ENCODE measurements at places on chromosomes 5 and 9.

GRCh38 chr5:167708449-167708848, 583.0 kb upstream of the WWC1 start:
- DNase-seq: no peak

GRCh38 chr5:58354827-58355226, 105.1 kb downstream of the PLK2 start:
- DNase-seq: no peak

GRCh38 chr9:95979446-95979845, 104.0 kb downstream of the ERCC6L2 start:
- DNase-seq: no peak

- DNase-seq: no peak
These were observed 635 bp downstream of the IFT74 start for GRCh38 chr9:26956860-26957233.

DNA sequence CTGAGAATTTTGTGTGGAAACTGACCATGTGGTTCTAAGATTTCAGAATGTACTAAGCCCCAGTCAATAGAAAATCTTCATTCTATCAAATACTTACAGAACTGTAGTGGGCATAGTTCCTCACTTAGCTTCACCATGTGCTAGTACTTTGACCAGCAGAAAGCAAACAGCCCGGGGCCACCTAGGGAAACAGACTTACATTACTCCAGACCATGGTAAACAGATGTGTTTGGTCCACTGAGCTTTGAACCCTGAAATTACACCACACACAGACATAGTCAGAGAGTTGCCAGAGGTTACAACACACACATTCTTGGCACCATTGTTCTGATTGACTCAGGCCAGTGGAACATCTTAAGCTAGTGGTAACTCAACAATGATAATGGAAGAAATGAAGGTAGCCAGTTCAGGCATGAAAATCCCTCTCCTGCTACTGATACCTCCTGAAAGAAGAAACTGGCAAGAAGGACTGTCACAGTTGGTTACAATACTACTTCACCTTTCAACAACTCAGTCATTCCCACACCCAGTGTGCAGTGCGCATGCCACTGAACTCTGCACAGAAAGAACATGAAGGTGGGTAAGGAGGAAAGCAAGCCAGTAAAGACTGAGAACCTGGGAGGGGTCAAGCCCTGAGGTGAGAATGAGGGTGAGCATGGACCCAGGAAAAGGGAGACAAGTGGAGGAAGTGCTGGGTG, 18.7 kb upstream of the LECT2 start:
- DNase-seq: peak; percentile 42

- no peak for DNase-seq
These were observed 509.8 kb upstream of the TLE4 start for GRCh38 chr9:79061752-79062616.

GRCh38 chr5:175814691-175815090, 56.7 kb upstream of the CPLX2 start:
- DNase-seq: no peak

DNA sequence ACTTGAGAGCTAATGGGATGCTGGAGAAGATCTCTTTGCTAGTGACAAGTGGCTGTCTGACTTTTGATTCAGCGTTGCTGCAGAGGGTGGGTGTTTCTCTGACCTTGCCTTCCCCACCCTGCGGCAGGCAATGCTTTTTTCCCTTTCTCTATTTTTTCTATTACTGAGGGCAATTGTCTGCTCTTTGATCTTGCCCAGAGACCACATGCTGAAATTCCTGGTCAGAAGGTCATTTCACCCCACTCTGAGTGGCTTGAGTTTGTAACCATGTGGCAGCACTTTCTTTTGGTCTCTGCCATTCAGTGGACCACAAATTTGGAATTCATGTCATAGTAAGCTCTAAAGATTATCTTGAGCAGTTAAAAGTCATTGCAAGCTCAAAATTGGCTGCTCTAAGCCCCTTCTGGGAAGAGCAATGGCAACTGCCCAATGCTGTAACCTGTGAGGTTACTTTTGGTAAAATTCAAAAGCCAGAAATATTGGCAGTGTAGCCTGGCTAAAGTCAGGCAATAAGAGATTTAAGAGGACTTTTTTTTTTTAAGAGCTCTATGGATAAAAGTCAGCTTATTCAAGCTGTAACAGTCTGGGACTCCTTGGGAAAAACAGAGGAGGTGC, 30.4 kb upstream of the MTMR12 start:
- DNase-seq: no peak

- no peak for DNase-seq
These were observed 328.3 kb upstream of the MPDZ start for GRCh38 chr9:13607481-13608441.

GRCh38 chr9:101737705-101738565, 512 bp downstream of the GRIN3A start:
- DNase-seq: no peak

DNA sequence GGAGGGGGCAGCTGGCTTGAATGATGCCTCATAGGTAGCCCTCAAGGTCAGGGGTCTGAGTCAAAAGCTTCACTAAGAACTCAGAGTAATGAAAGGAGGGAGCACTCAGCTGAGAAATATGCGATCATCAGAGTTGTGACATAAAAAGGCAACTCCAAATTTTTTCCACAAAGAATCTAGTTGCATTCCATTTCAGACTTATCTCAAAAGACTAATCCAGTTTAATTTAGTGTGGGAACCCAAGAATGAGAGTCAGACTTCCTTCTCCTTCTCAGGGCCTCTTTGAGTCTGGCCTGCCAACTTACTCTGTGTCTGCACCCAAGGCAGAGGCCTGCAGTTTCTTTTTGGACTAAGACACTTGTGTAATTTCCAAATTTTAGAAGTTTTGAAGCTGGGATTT, 34.7 kb downstream of the GABRP start:
- no peak for DNase-seq

GRCh38 chr5:173718469-173718868, 102.0 kb upstream of the BOD1 start:
- no peak for DNase-seq

DNA sequence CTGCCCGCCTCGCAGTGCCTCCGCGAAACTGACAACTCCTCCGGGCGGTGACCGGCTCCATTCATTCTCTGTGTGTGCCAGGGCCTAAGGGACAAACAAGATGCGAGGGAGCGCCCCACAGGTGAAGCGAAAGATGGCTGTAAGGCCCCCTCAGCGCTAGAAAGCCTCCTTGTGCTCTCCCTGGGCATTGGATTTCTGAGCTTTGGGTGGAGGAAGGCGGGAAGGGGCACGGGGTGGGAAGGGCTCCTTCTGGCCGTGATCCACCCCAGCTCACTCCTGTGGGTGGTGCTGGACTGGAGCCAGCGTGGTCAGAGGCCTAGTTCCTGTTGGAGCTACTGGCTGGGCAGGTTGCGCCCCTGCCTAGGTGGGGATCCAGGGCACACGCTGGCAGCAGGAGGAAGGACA, 943 bp downstream of the GALNT12 start:
- DNase-seq: no peak

- no peak for DNase-seq
These were observed 128.8 kb downstream of the NR2F1-AS1 start for GRCh38 chr5:93452255-93452654.

DNA sequence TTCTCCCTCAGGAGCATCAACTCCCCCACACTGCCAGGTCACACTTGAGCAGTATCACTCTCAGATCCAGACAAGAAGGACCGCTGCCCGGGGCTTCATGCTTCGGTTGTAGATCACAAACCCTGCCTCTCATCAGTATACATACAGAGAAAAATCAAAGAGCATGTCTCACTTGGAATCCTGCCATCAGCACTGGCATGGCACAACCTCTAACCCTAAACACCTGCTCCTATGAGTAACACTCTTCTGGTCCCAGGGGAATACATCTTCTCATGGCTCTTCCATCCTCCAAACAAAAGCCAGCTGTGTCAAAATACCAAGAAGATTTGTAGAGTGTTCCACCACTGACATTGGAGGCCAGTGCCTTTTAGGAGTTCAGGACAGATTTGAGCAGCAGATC, 84.8 kb upstream of the MIER3 start:
- no peak for DNase-seq

DNA sequence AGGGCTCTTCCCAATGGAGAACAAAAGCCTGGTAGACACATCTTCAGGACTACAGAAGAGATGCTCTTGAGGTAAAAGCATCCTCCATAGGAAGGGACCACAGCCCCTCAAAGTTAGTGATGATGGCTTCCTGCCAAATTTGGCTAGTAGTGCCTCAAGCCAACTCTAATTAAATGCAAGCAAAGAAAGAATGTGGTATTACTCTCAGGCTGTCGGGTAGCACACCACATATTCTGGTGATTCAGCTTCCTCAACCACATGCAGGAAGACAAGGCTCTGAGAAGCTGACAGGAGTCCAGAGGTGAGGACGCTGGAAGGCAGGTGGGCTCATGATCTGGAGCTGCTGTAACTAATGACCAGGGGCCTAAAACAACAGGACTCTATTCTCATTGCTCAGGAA, 37.2 kb upstream of the S1PR3 start:
- DNase-seq: no peak

- no peak for DNase-seq
These were observed 47.1 kb downstream of the COL27A1 start for GRCh38 chr9:114202396-114202795.

DNA sequence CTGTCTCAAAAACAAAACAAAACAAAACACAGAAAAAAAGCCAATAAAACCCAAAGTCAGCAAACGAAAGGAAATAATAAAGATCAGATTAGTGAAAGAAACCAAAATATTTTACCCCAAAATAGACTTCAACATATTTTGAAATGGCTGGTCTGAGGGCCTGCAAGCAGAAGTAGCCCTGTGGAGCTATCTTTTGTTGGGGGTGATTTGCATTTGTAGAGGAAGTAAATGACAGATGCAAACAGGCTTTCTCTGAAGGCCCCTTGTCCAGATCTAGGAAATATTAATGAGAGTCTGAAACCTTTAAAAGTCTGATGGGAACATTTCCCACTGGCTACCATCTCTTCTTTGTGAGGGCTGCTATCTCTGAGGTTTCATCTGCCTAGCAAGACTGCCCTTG, 74.0 kb downstream of the GCNT4 start:
- DNase-seq: no peak

DNA sequence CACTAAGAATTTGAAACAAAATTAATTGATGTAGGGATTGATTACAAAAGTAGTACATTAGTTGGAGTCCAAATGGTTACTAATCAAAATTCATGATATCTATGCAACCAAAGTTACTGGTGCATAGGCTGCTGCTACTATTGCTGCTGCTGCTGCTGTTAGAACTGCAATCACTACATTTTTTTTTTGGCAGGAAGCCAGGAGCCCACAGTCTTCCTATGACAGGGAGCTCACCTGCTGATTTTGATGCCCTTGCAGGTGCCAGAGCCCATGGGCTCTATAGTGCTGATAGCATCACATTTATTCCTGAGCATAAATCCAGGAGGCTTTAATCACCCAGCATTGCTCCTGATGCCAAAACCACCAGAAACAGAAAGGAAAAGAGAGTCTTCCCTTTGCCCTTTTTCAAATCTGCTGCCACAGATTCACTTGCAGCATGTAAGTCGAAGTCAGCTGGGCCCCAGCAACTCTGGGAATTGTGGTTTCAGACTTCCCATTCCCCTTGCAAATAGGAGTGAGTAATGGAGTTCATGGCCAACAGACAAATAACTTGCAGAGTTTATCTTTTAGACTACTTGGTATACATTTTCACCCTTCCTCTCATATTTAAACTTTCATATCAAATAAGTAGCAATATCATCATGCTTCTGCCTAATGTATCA, 17.6 kb downstream of the SLCO6A1 start:
- no peak for DNase-seq

- no peak for DNase-seq
These were observed 72.9 kb upstream of the IRX4 start for GRCh38 chr5:1955586-1955985.

GRCh38 chr9:136644593-136645351, 17.9 kb upstream of the EGFL7 start:
- no peak for DNase-seq

DNA sequence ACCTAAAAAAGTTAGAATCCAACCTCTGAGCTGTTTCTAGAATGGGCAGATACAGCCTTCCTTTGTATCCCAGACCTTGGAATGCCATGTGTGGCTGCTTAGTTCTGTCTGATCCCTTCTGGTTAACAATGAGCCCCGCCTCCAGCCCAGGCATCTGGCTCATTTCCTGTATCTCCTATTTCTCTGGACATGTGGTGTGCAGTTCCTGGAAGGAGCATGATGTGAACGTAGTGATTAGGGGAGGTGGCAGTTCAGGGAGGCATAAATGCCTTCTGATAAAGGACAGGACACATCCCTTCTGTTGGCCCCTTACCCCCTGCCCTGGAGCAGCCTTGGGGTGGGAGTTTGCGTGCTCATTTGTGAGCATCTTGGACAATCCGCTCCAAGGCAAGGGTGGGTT, 243.0 kb downstream of the ZSWIM6 start:
- no peak for DNase-seq

DNA sequence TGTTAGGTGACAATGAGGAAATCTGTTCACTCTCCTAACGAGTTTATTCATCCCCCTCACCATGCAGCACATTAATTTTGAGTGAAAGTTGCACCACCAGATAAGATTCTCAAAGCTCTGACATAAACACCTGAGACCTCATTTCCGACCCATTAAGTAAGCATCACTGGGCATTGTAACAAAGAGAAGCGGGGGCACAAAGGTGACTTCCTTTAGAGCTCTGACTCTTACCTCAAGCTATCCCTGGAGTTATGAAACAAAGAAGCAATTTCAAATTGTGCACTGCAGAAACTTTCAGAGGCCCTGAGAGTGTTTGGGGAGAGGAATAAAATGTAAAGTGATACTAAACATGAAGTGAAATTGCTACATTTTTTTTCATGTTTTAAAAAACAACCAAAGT, 29.5 kb downstream of the C5orf15 start:
- no peak for DNase-seq

DNA sequence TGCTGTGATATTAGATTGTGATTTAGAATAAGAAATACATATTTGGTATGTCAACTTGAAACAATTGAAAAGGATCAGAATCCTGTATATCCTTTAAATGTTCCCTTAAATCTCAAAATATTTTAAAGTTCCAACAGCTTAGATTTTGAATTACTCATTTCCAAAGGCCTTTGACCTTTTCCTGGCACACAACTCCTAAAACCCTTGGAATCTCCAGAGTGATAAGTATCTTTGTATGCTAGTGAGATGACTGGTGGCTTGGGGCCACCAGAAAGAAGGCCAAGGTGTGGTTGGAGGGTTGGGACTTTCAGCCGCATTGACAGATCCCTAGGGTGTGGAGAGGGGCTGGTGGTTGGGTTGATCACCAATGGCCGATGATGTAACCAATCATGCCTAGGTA, 104.7 kb downstream of the YIPF5 start:
- no peak for DNase-seq

GRCh38 chr5:148992265-148992664, 70.6 kb downstream of the SH3TC2 start:
- DNase-seq: no peak

GRCh38 chr5:94028001-94028400, 286.6 kb upstream of the POU5F2 start:
- DNase-seq: no peak

- DNase-seq: no peak
These were observed 33.4 kb upstream of the CDC42SE2 start for GRCh38 chr5:131230406-131230805.
